Fibroblast of upper back skin (primary cell): ENCODE measurements at places on chromosomes 13 and 19.

DNA sequence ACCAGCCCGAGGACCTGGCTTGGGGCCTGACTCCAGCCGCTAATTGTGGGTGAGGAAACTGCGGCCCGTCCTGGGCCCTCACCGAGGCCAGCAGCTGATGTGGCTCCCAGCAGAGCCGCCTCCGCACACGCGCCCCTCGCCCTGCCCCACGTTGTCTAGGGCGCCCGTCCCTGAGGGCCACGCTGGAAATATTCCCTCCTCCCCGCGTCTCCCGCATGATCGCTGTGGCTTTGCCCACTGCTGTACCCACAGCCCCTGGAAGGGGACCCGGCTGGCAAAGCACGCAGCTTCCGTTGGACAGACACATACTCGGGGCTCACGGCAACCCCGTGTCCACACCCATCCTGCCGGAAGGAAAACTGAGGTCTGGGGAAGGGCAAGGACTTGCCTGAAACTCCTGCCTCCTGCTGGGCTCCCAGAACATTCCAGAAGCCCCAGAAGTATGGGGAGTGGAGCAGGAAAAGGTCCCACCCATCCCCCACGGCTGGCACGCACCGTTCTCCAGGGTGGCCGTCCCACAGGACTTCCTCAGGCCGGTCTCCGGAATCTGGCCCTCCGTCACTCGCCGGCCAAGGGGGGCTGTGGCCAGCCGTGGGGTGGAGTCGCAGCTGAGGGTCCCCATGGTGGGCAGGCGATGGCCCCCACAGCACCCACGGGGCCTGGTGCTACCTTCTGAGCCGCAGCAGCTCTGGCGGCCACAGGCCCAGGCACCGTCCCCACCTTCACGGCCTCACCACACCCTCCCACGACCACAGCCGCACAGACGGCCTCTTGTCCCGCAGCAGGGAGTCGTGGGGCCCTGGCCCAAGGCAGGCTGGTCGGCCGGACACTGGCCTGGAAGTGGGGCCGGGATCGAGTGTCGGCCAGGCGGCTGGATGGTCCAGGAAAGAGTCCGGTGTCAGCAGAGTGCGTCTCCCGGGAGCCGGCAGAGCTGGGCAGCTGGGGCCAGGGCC lies 13.6 kb upstream of the SHC2 start:
- no peak for DNase-seq

DNA sequence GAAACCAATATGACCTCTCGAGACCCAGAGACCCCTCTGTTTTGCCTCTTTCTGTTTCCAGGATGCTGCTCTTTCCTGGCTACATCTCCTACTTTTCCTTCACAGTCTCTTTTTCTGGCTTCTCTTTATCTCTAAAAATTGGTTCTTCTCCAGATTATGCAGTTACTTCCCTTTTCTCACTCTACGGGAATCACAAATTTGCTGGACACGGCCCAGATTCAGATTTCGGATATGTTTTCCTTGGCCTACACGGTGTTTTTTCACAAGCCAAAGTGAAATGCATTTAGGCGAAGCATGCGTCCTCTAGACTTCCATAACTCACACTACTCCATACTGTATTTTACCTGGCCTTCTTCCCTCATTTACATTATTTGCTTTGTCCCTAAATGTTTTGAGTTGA lies 214.7 kb upstream of the MIR17HG start:
- peak; percentile 52 for DNase-seq

DNA sequence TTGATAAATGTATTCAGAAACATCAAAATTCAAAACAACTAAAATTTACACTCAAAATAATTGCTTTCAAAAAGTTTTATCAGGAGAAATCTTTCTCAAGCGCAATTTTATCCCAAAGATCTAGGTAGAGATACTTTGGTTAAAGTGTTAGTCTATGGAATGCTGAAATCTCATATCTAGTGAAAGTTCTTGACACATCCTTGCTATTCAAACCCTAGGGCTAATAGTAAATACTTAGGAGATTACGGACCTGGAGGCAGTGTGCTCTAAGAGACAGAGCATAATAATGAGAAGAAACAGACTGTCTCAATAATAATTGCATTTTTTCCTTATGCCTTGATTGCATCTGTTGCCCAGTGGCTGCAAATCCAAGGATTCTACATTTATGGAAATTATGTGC lies 330.8 kb downstream of the DACH1 start:
- no peak for DNase-seq

DNA sequence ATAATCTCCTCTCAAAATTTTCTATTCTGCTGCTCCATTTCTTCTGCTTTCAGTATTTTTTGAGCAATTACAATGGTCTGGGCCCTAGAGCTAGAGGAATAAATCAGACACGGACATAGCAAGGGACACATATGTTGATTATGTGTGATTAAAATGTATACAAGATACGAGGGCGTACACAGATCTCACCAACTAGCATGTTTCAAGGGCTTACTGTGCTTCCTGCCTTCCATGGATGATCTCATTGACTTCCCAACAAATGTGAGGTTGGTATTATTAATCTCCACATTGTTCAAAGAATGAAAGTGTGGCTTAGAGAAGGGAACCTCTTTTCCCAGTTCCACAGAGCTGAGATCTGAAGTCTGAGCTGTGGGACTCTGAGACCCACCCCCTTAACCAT lies 9.1 kb downstream of the PLD3 start:
- peak; percentile 8 for DNase-seq

DNA sequence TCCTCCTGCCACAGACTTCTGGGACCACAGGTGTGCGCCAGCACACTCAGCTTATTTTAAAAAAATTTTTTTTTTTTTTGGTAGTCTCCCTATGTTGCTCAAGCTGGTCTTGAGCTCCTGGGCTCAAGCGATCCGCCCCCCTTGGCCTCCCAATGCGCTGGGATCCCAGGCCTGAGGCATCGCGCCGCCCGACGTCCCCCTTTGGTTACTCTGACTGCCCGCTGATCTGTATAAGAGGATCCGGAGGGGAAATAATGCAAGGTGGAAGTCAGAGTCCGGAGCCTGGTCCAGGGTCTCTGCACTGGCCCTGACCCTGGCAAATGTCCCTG lies 486 bp upstream of the ZNF805 start:
- no peak for DNase-seq
